Fibroblast of skin of scalp (primary cell): ENCODE measurements at places on chromosomes 13 and 19.
A peak's percentile ranks its signal among the peaks of the same experiment; 100 is the strongest.

GRCh38 chr19:33684538-33685232, 62.9 kb downstream of the CHST8 start:
- DNase-seq: no peak

DNA sequence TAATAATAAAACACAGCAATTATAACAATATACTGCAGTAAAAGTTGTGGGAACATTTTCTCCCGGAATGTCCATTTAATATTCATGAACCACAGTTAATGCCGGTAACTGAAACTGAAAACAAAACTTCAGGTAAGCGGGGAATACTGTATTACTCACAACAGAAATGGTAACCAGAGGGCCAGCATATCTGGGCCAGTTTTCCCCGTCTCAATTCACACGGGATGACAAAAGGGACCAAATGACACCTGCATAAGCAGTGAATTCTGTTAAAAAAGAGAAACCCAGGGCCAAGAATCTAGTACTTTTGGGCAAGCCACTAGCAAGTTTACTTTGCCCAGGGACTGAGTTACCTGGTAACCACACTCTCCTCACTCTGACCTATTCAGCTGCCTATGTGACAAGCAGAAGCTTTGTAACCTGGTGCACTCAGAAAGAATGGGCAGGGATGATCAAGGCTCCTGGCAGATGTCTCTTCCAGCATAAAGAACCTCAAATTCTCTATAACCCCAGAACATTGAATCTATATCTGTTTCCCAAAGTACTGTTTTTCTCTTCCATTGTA, 1171.2 kb downstream of the DIAPH3 start:
- DNase-seq: no peak

DNA sequence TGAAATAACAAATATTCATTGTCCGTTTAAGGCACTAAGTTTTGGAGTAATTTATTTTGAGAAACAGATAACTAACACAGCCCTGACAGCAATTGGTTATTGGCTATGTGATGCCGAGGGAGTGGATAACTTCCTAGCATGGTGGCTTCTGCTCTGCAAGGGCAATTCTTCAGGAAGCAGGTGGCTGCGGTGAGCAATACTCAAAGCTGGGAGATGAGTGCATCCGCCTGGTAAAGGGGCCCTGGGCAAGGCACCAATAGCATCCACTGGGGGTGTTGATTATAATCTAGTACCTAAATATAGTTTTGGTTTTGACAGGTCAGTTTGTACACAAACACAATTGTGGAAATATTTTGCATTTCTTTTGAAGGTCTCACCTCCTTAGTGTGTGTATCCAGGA, 41.0 kb downstream of the CCDC70 start:
- no peak for DNase-seq

- no peak for DNase-seq
Measured at GRCh38 chr13:73865027-73865426, 269.2 kb downstream of the KLF12 start.

GRCh38 chr13:114032126-114032799, 58.4 kb upstream of the C13orf46 start:
- DNase-seq: peak; percentile 64

DNA sequence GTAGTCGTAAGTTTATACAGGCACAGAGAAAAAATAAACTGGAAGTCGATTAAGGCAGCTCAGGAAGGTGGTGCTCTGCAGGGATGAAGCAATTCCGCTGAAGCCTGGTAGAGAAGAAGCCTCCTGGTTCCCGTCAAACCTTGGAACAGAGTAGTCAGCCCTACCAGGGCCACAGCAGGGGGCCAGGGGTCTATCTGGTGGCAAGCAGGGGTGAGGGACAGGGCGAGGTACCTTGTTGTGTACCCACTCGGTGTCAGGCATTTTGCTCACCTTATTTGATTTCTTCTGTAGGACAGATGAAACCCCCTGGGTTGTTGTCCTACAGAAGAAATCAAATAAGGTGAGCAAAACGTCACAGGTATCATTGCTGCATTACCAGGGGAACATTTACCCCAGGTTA, 70.6 kb downstream of the C13orf42 start:
- no peak for DNase-seq

DNA sequence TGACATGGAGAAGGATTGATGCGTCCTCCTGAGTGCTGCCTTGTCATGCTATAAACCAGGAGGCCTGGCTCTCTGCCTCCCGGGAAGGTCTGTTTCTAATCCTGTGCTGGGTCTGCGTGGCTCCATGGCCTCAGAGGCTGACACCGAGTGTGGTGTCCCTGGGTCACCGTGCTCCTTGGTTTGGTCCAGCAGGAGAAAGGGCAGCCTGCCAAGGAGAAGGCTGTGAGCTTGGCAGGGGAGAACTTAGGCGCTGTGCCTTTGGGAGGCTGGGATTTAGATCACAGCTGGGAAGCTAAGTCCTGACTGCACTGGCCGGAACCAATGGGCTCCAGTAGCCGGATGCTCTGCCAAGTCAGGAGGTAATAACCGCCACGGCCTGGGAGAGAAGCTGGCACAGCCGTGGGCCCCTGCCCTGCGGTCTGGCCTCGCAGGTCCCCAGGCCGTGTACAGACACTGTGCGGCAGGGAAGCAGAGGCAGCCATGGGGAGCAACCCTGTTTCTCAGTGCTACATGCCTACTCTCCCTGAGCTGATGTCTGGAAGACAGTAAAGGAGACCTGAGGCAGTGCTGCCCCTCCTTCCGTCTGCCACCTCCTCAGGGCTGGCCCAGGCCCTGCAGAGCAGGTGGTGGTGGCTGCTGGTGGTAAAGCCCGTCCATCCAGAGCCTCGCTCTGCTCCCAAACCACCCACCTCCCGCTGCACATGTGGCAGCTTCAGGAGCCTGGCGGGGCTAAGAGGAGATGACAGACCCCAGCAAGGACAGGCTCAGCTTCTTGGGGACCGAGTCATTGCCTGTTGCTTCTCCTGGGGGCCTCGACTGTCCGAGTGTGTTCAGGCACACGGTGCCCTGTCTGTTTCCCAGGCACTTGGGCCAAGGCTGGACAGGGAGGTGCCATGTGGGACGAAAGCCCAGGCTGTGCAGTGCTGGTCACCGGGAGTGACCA, 44.9 kb downstream of the C13orf46 start:
- DNase-seq: peak; percentile 89

DNA sequence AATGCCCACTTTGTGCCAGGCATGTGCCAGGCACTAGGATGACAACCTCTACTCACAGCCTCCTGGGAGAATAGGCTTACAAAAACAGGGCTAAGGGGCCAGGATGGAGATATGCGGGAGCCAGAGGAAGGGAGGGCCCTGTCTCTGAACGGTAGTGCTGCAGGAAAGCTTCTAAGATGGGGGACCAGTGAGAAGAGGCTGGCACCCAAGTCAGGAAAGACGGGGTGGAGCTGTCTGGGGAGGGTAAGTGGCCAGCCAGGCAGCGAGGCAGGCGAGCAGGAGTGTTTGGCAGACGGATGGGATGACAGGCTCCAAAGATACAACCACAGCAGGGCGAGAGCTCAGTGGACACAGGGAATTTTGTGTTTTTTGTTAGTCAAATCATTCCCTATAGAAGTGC, 44.7 kb upstream of the GPI start:
- DNase-seq: no peak

- no peak for DNase-seq
Measured at GRCh38 chr13:93925990-93926389, 553.5 kb downstream of the DCT start.

DNA sequence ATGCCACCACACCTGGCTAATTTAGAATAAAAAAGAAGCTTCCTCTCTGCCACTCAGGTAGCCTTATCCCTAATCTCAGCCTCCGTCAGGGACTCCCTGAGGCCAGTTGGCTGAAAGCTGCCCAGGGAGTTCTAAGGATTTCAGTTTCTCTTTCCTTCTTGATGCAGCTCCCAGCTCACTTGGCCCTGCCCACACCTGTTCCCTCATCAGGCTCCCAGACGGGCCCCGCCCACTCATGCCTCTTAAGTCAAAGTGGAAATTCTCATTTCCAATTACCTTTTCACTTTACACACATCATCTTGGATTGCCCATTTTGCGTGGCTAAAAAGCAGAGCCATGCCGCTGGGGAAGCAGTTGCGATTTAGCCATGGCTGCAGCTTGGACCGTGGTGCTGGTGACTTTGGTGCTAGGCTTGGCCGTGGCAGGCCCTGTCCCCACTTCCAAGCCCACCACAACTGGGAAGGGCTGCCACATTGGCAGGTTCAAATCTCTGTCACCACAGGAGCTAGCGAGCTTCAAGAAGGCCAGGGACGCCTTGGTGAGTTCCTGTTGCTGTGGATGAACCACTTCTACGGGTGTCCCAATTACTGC, at the start of gene IFNL1:
Gene IFNL1, plus strand, starts transcription at position 353 of the 591 bp plus-strand sequence. Its CDS starts 15 bp downstream, at position 368.
- DNase-seq: no peak

- DNase-seq: no peak
Measured at GRCh38 chr19:39178296-39179006, 18.3 kb upstream of the NCCRP1 start.

DNA sequence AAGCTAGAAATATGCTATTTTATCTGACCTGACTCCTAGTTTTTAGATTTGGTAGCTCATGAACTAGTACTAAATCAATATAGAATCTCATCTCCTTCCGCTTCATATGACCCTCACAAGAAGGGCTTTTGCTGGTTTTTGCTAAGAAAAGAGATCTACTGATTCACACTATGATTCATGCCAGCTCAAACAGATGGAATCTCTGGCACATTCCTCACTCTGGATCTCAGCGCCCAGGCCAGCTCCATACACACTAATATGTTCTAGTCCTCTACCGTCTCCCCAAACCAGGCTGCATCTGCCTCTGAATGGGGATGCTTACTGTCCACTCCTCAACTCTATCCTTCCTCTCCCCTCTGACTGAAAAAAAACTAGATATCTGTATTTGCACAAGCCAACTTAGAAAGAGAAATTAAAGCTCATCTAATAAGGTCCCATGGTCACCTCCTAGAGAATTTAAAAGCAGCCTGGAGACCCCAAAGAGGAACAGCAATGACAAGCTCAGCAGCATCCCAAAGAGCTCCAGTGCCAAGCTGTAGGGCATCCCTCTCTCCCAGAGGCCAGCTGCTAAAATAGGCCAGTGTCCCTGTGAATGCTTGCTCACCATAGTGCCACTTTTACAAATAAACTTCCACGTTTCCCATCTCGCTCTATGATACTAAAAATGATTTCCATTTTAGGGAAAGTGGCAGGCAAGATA, 74.9 kb downstream of the LHFPL6 start:
- DNase-seq: peak; percentile 95

DNA sequence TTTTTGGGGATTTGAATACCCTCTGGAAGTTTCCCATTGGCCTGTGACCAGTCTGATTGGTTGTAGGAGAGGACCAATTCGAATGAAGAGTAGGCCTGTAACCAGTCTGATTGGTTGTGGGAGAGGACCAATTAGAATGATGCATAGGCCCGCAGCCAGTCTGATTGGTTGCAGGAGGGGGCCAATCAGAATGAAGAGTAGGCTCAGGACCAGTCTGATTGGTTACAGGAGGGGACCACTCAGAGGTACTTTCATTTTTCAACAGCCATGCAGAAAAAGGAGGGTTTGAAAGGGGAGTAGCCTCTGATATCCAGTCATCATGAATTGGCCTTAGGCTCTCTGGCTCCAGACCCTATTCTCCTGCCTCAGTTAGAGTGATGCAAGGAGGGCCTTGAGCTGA, 30.4 kb upstream of the SLC1A5 start:
- peak; percentile 38 for DNase-seq

GRCh38 chr13:42270160-42270856, 1.6 kb upstream of the AKAP11 start:
- no peak for DNase-seq

- DNase-seq: peak; percentile 42
Measured at GRCh38 chr19:29263305-29264135, 50.6 kb upstream of the UQCRFS1 start.

DNA sequence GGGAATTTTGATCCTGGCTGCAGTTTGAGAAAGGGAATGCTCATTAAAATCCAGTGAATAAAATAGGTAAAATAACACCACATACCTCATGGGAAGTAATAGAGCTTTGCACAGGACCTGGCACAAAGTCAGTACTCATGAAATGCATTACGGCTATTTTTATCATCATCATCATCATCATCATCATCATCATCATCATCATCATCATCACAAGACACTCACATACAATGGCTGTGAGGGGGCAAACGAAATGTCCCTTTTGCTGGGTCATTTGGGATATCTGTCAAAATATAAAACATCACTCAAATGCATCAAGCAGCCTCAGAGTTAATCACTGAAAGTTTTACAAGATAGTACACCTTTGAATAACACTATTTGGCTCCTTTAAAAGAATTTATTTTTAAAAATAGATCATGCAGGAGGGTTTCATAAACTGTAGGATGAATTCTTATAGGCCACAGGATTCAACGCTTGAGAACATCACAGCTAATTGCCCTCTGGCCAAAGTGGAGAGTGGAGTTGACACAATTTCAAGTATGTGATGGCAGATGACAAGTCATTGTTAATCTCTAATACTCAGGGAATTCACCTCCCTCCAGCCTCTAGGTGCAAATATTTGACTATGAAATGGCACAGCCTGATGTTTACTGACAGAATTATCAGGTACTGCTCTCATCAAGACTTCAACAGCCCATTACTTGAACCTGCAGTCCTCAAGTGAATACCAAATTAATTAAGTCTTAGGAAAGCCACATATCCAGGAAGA, 14.2 kb upstream of the ZNF599 start:
- no peak for DNase-seq
